ENCODE measurements at places on chromosomes 5 and 9.

DNA sequence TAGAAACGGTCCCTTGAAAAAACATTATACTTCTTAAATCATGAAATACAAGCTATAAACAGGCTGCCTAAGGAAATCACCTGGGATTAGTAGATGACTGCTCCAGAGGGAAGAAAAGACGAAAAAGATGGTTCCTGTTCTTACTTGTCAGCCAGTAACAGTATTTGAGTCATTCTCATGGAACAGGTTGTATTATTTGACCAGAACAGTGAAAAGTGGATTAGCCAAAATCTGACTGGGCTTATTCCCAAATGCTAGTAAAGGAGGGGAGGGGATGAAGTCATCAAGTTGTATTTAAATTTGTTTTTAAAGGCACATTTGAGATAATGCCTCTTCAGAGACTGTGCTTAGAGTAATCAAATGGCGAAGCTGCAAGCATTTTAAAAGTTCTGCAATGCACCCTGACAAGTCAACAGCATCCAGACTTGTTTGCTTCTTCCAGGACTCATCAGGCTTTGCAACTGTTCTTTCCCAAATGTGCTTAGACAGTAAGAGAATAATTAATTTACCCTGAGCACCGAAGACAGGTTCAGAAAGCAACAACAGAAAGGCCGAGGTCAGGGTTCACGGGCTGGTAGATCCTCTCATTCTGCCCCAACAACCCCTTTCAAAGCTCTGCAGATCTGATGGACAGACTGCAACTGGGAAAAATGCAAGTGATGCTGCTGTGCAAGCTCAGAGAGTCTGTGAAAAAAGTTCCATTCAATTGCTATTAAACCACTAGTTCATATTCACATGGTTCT is 800.6 kb downstream of the KCTD16 start:
- DNase-seq: no peak

- DNase-seq: no peak
Observed at GRCh38 chr5:31382051-31382878, 149.6 kb downstream of the DROSHA start.

DNA sequence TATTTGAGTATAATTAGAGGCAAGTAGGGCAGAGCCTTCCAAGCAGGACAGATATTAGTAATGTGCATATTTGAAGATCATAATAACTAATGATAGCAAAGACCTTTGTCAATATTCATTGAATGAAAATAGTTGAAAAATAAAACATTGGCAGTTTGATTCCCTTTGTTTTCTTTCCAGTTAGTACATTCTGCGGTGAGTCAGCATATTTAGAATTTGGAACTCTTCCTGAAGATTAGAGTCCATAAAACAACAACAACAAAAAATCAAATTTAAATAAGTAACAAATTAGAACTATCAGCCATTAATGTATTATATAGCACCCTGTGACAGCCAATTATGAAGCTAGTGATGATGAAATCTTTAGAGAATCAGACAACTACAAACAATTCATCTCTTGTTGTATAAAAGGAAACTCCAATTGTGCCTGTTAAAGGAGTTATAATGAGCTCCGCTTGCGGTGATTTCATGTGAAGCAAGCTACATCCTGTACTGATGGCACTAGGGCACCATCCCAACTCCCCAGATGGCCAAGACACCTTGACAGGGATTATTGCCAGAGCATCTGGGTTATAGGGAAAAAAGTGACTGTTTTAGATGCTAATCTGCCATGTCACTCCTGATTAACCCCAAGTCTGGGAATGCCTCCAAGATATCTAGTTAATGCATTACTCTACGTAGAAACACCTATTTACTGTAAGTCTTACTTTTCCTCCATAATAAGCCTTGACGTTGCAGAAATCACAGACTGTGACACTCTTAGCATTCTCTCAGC is 6.8 kb downstream of the IFNA8 start:
- no peak for DNase-seq

- no peak for DNase-seq
Observed at GRCh38 chr5:102866237-102866600, 111.1 kb downstream of the PAM start.

- no peak for DNase-seq
Observed at GRCh38 chr9:37248651-37249163, 128.3 kb downstream of the ZCCHC7 start.

DNA sequence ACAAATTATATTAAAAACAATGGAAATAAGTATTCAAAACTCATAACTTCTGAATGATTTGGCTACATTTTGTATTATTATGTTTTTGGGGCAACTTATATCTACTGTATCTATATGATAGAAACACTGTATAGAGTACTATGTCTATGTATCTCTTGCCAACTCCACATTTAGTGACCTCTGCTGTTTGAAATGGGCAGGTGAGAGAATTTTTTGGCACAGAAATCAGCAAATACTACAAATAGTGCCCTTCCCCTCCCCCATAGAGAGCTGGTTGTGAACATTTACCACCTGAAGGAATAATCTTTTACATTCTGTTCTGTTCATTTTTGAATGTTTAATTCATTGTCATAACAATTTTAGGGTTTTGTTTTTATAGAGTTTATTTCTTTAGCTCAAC is 545.3 kb downstream of the PDE4D start:
- DNase-seq: no peak

- DNase-seq: no peak
Observed at GRCh38 chr5:87560528-87560927, 147.8 kb upstream of the CCNH start.

- no peak for DNase-seq
Observed at GRCh38 chr5:85148701-85149100, 764.0 kb upstream of the EDIL3 start.

- no peak for DNase-seq
Observed at GRCh38 chr5:133287500-133287899, 235.7 kb downstream of the HSPA4 start.

GRCh38 chr5:126720369-126720768 is 56.6 kb upstream of the LMNB1 start:
- no peak for DNase-seq

DNA sequence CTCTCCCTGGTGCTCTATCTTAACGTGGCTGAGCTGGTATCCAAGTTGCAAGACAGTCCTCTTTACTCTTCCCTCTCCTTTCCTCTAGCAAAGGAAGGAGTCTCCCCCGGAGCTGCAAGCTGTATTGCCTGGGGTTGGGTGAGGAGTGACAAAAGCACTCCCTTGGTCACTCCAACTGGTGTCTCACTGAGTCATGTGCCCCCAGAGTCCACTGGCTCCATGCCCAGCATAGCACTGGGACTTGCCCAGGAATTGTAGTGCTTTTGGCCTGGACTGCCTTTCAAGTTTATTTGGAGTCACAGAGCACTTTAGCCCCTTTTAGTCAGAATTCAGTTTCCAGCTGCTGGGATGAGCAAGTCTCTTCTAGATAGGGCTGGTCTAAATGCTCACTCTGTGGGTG is 82.6 kb upstream of the FST start:
- no peak for DNase-seq

GRCh38 chr5:55497712-55498111 is 37.1 kb downstream of the PLPP1 start:
- DNase-seq: no peak

GRCh38 chr9:87643107-87643650 is 82.7 kb upstream of the CTSL start:
- DNase-seq: no peak

GRCh38 chr5:65326922-65327321 is 154.8 kb downstream of the ADAMTS6 start:
- no peak for DNase-seq

- no peak for DNase-seq
Observed at GRCh38 chr5:148558892-148559291, 95.4 kb downstream of the HTR4 start.

DNA sequence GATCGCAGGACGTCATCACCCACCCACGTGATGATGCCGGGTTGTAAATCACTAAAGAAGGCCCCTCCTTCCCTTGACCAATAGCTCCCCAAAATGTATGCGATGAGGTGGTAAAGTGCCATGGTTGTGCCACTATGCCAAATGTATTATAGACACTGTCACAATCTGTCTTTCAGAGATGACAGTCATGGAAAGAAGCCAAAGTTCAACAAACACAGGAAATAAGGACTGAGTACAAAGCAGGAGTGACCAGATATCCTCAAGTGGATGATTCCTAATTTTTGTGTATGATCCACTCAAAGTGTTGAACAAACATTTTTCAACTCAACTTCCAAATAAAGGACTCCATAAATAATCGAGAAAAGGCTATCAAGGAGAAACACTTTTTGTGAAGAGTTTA is 12.5 kb downstream of the GLIS3 start:
- DNase-seq: no peak

- no peak for DNase-seq
Observed at GRCh38 chr9:126502417-126503332, 111.1 kb upstream of the LMX1B start.

- no peak for DNase-seq
Observed at GRCh38 chr5:62560786-62561185, 17.8 kb upstream of the LRRC70 start.

- DNase-seq: no peak
Observed at GRCh38 chr9:3698531-3698930, 172.7 kb upstream of the RFX3 start.

- DNase-seq: no peak
Observed at GRCh38 chr5:115160975-115161475, 8.7 kb downstream of the TRIM36 start.

- DNase-seq: no peak
Observed at GRCh38 chr9:123201083-123201482, 67.3 kb downstream of the STRBP start.

DNA sequence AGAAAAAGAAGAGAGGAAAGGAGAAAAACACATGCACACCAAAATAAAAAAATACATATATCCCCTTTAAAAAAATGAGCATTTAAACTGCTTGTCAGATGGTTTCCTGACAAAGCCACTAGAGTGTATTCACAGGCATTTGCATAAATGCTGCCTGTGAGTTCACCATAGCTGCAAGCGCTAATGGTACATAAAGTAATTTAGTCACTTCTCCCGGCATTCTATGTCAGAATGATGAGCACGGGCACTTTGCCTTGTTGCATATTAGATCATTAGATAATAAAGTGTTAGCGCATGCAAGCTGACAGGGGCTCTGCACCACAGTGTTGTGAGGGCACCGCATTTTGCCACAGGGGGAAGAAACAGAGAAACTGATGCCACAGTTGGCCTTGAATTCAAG is 280.6 kb downstream of the EBF1 start:
- no peak for DNase-seq

DNA sequence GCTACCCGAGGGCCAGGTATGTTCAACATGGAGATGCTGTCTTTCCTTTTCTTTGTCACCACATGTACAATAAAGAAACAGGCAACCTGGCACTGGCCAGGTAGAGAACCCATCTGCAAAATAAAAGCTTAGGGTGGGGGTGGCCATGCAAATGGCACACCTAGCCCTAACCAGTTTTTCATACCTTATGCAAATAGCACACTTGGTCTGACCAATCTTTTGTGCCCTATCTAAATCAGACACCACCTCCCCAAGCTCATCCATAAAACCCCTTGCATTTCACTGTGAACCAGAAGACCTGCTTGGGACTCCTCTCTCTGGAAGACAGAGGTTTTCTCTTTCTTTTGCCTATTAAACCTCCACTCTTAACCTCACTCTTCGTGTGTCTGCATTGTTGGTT is 33.9 kb downstream of the JAKMIP2 start:
- no peak for DNase-seq

DNA sequence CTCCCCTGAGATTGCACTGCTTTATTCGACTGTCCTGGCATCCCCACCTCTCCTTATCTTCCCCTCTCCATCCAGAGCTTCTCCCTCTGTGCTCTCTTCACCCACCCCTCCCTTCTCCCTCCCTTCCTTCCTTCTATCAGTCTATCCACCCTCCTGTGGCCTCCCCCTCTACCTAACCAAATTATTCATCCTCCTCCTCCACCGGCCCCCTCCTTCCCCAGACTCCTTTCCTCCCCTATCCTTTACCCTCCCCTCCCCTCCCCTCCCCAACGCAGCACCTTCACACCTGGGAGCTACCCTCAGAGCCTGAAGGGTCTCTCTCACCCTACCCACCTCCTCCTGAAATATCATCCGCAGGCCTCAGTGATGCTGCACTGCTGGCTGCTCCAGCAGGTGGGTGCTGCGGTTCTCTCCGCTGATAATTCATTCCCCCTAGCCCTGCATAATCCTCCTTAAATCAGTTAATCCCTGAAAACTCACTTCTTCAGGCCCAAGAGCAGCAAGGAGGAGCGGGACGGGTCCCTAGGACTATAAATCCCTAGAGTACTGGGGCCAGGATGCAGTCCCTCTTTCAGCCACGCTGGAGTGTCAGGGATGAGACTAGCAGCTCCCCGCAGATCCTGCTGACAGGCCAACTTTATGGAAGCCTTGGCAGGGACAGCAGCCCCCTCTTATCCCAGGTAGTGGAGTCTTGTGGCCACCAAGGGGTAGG is 97.8 kb downstream of the PCDH1 start:
- no peak for DNase-seq

DNA sequence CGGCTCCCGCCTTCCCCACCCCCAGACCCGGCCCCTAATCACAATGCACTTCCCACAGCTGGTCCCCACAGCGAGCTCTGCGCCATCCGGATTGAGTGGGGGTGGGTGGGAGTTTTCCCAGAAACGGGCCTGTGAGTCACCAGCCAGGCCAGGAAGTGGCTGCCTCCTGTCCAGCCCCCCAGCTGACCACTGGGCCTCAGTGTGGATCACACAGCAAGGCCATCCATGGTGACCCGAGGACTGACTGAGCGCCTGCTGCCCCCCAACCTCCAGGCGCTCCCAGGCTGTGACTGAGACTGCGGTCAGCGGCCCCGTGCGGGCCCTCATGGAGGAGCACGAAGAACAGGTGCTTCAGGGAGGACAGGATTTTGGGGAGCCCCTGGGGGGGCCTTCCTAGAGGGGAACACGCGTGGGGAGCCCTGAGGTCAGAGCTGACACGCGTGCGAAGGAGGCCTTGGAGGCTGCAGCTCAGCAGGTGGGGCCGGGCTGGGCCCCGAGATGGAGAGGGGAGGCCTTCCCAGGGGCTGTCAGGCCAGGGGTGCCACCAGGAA is 48.3 kb upstream of the EGFL7 start:
- peak; percentile 68 for DNase-seq

DNA sequence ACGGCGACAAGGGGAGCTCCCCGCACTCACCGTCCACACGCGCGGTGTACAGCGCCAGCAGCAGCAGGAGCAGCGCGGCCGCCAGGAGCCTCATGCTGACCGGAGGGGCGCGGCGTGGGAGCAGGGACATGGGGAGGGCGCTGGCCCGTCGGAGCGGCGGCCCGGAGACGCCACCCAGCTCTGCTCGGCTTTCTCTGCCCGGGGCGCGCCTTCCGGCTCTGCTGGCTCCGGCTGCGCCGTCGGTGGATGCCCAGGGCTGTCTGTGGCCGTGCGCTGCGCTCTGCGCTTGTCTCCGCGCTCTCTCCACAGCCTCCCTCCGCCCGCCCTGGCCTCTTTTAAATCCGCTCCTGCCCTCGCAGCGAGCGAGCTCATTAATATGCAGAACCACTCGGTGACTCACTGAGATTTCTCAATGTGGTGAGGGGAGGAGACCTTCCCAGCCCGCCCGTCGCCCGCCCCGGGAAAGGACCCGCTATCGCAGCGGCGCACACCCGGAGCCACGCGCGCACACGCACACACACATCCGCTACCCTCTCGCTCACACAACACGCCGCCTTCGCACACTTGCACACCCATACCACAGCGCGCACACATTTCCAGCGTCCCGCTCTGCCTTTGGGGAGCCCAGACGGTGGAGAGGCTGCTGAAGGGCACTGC is at the start of gene CXCL14:
Gene CXCL14 (minus strand): TSS at position 307 of the 657 bp plus-strand sequence. CDS start 213 bp downstream, at position 94.
- DNase-seq: peak; percentile 51

- DNase-seq: no peak
Observed at GRCh38 chr5:33336891-33337636, 103.7 kb upstream of the TARS1 start.
